ENCODE measurements at places on chromosomes 2 and 18.

GRCh38 chr2:83054751-83055150 lies 1404.3 kb downstream of the SUCLG1 start:
- DNase-seq: no peak

DNA sequence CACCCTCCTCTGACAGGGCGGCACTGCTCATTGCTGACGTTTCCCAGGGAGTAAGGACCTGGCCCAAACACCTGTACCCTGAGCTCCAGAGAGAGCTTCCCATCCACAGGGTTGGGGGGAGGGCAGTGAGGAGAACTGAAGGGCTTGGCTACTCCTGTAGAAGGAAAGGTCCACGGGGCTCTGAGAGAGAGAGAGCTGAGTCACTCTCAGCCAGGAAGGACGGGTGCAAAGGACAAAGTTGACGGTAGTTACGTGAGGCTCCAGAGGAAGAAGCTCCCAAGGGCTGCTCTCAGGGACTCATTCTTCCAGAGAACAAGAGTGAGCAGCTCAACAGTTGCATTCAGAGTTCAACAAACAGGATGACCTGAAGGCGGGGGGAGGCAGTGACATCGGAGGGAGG lies 852.5 kb downstream of the GALR1 start:
- no peak for DNase-seq

DNA sequence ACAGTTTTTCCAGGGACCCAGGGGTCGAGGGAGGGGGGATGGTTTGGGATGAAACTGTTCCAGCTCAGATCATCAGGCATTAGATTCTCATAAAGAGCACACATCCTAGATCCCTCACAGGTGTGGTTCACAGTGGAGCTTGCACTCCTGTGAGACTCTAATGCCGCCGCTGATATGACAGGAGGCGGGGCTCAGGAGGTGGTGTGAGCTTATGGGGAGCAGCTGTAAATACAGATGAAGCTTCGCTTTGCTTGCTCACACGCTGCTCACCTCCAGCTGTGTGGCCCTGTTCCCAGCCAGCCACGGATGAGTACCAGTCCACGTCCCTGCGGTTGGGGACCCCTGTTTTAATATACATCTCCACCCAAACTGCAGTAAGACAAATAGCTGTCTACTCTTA lies 204.2 kb downstream of the AGAP1 start:
- no peak for DNase-seq

GRCh38 chr18:7844017-7844416 lies 276.9 kb downstream of the PTPRM start:
- DNase-seq: no peak

GRCh38 chr2:230231251-230231650 lies 5.7 kb downstream of the SP140 start:
- DNase-seq: no peak

- no peak for DNase-seq
These were observed 182.0 kb upstream of the SP5 start for GRCh38 chr2:170533156-170533555.

GRCh38 chr2:234249873-234250272 lies 199.4 kb downstream of the SPP2 start:
- peak; percentile 34 for DNase-seq

DNA sequence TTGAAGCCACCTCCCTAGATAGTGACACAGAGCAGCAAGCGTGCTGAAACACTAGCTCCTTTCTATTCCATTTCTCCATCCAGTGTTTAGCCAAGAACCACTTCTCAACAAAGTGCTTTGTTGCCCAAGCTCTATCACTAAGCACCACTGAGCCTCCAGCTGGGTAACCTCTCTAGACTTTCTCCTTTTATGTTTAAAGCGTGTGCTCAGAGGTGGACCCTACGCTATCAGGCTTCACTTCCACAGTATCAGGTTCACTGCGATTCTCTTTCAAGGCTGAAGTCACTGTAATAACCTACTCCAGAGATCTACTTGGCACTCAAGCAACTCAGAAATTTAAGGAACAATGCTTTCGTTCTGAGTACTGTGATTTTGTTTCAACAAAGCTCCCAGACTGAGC lies 197.9 kb downstream of the LNPK start:
- no peak for DNase-seq

GRCh38 chr2:45930396-45930792 lies 278.9 kb downstream of the PRKCE start:
- DNase-seq: no peak

- no peak for DNase-seq
These were observed 236.7 kb downstream of the PRKCE start for GRCh38 chr2:45888167-45888566.

GRCh38 chr2:73307720-73308119 lies 14.4 kb upstream of the EGR4 start:
- DNase-seq: no peak

- DNase-seq: no peak
These were observed 113.6 kb downstream of the ETAA1 start for GRCh38 chr2:67510745-67511144.

DNA sequence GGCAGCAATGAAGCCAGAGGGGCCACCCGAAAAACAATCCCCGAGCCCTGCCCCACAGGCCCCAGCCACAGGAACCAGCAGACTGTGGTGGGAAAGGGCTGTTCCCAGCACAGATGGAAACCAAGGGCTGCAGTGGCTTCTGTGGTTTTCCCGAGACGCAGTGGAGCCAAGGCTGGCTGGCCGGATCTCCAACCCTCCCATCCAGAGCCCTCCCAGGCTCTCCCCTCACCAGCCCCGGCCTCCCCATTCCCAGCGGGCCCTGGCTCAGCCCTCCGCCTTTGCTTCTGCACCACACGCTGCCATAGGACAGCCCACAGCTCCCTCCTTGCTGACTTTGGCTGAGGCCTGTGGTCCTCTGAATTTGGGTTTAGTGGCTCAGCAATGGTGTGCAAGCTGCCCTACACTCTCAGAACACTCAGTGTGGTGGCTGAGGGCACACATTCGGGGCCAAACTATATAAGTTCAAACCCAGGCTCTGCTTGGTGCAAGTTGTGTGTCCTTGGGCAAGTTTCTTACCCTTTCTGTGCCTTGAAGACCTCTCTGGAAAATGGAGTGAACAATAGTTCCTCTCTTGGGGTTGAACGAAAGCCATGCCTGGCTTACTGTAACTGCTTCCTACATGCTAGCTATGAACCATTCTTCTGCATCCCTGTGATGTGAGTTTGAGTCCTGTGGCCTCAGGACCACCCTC lies 200.1 kb downstream of the SMAD7 start:
- no peak for DNase-seq

- DNase-seq: no peak
These were observed 289.6 kb upstream of the ZNF804A start for GRCh38 chr2:184308706-184309105.

DNA sequence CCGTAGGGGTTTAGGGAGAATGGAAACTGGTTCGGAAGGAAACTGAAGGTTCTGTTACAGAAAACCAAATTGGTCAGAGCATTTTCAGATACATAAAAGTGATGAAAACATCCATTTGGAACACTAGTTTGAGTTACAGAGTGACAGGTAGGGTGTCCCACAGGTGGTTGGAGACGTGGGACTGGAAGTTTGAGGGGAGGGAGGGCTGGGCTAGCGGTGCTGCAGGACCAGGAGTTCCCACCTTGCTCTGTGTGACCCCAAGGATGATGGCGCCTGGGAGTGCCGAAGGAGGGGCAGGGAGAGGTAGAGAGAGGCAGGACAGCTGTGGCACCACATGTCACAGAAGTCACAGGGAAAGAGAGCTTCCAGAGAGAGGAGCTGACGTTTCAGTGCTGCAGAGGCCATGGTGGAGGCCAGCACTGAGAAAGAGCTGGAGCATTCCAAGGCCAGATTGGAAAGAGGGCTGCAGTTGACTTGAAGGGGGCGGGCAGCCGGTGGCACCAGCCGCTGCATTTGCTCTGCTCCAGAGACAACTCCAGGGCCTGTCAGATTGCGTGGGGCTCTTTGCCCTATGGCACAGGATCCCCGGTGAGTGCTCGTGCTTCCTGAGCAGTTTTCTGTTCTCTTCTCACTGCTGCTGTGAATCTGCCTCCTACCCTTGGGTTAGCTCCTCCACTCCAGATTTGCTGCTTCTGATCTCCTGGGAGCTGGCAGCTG lies 56.2 kb upstream of the FOSL2 start:
- DNase-seq: no peak

- DNase-seq: no peak
These were observed 187.1 kb downstream of the DYM start for GRCh38 chr18:49273241-49273880.

DNA sequence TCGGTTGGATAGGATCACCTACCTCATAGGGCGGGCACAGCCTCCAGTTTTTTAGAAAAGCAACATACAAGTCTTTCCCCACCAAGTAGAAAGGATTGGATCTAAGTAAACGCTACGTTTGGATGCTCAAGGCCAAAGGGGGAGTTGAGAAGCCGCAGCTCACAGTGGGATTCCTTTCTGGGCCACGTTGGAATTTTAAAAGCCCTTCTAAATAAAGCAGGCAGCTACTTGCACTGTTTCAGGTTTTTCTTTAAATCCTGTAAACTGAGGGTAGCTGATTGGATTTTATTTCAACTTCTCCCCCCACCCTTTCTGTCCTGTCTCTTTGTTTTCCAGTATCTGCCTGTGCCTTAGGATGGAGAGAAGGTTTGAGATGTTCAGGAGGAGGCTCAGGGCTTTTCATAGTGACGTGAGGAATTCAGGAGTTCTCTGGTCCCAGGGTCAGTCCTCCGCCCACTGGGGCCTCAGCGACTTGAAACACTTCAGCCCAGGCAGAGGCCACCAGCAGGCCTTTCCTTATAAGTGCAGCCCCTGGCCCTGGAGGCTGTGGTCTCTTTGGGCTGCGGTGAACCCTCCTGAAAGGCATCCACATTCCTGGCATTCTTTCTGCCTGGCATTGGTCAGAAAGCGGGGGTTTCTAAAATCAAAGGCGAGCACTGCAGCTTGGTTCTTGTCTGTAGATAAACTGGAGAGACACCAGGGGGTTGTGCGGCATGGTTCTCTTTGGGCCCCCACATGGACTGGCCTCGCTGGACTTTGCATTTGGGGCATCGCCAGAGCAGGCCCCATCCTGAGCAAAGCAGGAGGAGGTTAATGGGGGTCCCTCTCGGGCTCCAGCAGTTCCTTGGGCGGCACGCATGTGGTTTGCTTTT lies 44.5 kb downstream of the SH3BP4 start:
- DNase-seq: peak; percentile 79

- no peak for DNase-seq
These were observed 38.7 kb upstream of the ATL2 start for GRCh38 chr2:38415728-38416291.

- DNase-seq: no peak
These were observed 173.2 kb downstream of the GFPT1 start for GRCh38 chr2:69213782-69214181.

DNA sequence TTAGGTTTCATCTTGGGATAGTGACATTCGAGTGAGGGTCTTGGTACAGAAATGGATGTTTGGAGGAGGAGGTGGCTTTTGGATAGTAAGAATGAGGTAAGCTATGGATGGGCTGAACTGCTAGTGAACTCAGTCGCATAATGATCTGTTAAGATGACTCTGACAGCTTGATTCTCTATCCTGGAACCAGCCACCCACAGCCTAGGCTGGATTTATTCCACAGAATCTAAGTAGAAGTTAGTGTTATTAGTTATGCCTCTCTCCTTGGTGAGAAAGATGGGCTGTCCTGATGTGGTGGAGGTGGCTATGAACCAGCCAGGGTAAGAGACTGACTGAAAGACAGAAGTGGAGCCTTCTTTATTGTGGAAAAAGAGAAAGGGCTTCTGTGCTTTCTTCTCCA lies 22.4 kb downstream of the IL36A start:
- DNase-seq: no peak

DNA sequence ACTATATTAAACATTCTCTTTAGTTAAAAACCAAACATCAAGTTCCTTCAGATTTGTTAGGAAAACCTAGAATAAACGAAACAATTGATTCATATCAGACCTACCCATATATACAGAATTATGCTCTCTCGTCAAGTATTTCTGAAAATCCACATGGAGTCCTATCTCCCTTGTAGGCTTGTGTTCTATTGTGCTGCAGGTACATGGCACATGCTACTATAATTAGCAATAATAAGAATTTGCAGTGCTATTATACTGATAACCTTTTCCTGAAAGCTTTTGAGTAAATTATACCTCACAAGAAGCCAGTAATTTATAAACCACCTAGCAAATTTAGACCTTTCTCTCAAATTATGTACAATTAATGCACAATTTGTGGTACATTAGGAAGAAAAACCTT lies 158.6 kb upstream of the STK17B start:
- no peak for DNase-seq

GRCh38 chr2:233822781-233823730 lies 31.3 kb downstream of the HJURP start:
- DNase-seq: no peak

GRCh38 chr2:121858369-121858768 lies 102.9 kb downstream of the TSN start:
- no peak for DNase-seq

DNA sequence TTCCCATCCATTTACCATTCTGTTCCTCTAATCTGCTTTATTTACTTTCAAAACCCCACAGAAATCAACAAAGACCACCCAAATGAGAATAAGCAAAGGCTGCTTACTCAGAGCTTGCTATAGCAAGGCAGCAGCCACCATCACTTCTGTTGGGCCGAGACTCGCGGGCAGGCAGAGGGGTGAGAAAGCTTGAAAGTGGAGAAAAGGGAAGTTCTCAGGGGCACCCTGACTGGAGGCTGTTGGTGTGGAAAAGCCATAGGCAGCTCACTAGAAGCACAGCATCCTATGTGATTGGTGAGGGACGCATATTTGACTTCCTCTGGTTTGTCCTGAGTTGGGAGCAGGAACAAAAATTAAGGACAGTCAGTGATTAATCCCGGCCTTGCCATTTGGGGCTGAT lies 269.7 kb upstream of the THSD7B start:
- no peak for DNase-seq

DNA sequence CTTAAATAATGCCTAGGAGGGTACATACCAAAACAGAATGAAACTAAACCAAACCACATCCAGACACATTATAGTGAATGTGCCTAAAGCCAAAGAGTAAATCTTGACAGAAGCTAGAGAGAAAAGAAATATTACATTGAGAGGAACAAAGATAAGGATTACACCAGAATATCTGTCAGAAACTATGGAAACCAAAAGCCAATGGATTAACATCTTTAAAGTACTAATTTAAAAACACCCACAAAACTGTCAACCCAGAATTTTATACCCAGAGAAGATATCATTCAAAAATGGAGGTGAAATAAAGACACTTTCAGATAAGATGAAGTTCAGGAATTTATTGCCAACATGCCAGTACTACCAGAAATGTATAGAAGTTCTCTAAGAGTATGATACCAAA lies 198.5 kb upstream of the ZEB2 start:
- DNase-seq: no peak

All from 8988T (cell line).